HuH-7.5 (cell line): ENCODE measurements at places on chromosomes 6 and 20.
A peak's percentile ranks its signal among the peaks of the same experiment; 100 is the strongest.

- DNase-seq = no peak
Observed at GRCh38 chr20:57705127-57705899, 4.5 kb downstream of the PMEPA1 start.

DNA sequence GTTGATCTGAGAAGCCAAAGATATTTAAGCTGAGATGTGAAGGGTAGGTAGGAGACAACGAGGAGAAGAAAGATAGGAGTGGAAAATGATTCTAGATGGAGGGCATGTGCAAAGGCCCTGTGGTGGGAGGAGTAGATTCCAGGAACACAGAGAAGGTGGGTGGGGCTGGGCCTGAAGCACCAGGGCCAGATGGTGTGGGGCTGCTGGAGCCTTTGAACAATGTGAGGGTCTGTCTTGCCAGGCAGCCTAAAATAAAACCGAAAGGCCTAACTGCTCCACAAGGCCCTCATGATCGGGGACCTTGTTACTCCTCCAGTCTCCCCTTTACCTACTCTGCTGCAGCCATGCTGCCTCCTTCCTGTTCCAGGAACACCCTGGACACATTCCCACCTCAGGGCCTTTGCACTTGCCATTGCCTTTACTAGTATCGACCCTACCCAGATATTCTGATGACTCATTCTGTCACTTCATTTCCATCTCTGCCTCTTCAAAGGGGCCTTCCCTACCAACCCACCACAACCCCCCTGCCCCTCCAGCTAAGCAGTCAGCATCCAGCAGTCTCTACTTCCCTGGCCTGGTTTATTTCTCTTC is 20.0 kb downstream of the FAM110A start:
- no peak for DNase-seq

GRCh38 chr6:158564243-158565121 is 4.6 kb downstream of the TMEM181 start:
- no peak for DNase-seq

DNA sequence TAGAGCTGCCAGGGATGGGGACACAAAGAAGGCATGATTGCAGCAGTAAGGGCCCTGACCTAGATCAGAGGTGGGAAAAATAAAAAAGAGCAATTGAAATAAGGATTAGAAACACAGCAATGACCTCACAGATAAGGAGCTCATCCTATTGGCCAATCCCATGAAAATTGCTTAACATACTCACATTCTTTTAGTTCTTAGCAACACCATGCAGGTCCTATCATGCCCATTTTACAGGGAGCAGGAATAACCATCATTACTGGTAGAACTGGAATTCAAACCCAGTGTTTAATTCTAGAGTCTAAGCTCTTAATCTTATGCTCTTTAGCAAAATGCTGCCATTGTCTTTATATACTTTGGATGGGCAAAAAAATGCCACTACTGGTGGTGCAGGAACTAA is 267.7 kb downstream of the RNF144B start:
- DNase-seq = no peak

DNA sequence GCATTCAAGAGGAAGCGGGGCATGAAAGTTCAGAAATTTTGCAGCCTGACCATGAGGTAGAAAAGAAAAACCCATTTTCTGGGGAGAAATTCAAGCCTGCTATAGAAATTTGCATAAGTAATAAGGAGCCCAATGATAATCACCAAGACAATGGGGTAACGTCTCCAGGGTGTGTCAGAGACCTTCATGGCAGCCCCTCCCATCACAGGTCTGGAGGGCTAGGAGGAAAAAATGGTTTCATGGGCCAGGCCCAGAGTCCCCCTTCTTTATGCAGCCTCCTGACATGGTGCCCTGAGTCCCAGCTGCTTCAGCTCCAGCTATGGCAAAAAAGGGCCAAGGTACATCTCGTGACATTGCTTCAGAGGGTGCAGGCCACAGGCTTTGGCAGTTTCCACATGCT is 618.5 kb downstream of the EYS start:
- DNase-seq = no peak

DNA sequence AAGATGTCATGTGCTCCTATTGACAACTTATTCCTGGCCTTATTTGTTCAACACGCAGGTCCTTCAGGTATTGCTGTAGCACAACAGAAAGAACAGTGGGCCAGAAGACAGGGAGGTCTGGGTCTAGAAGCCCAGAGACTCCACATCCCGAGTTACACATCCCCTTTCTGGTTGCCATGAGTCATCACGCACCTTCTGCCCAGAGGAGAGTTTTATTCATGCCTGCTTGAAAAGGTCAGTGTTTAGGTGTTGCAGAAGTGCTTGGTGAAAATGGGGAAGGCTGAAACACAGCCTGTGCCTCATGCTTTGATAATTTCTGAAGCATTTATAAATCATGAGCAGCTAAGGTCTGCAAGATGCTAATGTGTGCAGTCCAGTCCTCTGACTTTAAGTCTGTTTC is 256.4 kb downstream of the GMPR start:
- DNase-seq = no peak

GRCh38 chr20:57947421-57948179 is 237.8 kb upstream of the PMEPA1 start:
- no peak for DNase-seq

GRCh38 chr6:117624869-117625481 is 22.7 kb upstream of the GOPC start:
- no peak for DNase-seq

GRCh38 chr6:50030777-50031562 is 9.2 kb upstream of the DEFB110 start:
- DNase-seq = peak; percentile 2

DNA sequence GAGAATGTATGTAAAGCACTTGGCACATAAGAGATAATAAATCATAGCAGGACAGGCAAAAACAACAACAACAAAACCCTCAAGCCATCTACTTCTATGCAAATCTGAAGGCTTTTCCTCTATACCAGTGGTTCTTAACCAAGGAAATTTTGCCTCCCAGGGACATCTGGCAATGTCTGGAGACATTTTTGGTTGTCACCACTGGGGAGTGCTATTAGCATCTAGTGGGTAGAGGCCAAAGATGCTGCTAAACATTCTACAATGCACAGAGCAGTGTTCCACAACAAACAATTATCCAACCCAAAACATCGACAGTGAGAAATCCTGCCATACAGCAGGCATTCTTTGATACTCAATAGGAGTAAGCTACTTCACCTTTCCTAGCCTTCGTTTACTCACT is 28.2 kb downstream of the NDRG3 start:
- DNase-seq = no peak
